Epithelial cell of proximal tubule (primary cell): ENCODE measurements at places on chromosomes 1 and 21. TPM values are rescaled to one million over a fixed set of nuclear protein-coding genes. Genes with fewer than 3 reads are reported as not detected.

- no peak for DNase-seq
These were observed 137.6 kb downstream of the RGS7 start for GRCh38 chr1:241219449-241219848.

DNA sequence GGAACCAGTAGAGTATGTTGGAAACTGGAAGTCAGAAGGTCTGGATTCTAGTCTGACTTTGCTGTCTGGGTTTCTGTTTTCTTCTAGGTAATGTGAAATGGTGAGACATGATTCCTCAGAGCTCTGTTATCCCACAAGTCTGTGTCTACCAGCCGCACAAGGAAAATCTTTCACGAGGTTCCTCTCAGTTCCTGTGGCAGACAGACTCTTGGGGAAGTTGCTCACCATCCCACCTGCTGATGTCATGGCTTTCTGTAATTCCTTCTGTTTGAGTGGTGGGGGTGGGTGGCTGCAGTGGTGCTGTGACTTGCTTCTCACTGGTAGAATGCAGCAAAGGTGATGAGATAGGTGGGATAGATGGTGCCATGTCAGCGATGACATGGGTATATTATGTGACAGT is 17.1 kb upstream of the SCMH1 start:
- no peak for DNase-seq

Gene TSPAN2
- total RNA-seq = 4.6 and 5.0 TPM in 2 replicates

DNA sequence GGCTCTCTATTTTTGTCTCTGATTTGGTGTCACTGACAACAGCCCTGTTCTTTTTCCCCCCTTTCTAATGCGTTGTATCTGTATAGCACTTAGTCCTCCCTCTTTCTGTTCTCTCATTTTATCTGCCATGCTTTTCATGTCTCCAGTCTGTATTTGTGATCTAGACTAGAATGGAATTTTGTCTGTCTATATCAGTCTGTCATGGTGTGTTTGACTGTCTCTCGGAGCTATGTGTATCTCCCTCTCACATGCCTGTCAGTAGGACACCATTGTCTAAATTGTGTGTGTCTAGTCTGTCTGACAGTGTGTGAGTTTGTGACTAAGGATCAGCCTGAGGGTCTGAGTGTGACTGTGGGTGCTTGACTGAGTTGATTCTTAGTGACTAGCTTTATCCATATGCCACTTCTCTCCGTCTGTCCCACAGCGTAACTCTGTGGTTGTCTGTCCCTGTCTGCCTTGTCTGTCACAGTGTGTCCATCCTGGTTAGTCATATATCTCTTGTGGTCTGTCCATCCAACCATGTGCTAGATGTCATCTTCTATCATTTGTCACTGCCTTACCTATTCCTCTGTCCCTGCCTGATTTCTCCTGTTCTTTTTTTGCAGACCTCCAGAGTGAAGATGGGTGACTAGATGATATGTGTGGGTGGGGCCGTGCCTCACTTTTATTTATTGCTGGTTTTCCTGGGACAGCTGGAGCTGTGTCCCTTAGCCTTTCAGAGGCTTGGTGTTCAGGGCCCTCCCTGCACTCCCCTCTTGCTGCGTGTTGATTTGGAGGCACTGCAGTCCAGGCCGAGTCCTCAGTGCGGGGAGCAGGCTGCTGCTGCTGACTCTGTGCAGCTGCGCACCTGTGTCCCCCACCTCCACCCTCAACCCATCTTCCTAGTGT is 1.4 kb upstream of the B4GALT2 start:
- no peak for DNase-seq

- DNase-seq = no peak
These were observed 236.4 kb downstream of the USH2A start for GRCh38 chr1:216186816-216187215.

DNA sequence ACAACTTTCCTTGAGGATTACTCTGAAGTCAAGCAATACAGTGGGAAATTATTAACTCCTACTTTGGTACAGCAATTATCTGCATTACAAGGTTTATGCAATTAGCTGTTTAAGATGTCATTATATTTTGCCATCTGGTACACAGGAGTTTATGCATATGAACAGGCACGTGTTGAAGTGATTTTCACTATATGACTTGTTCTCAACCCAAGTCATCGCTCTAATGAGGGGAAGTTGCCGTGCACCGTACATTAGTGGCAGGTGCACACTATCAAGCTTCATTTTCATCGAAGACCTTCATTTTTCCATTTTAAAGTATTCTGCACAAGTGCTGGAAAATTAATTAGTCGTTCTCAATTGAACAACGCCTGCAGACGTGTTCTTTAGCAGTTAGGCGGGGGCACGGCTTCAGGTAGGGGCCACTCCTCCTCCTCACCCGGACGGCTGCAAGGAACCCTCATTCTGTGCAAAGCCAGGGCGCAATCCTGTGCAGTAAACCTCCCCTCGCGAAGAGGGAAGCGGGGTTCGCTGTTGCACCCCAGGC is 39.8 kb upstream of the NFIA start:
- no peak for DNase-seq

Gene ZSWIM5
- total RNA-seq = 0.23 and 0.72 TPM in 2 replicates

DNA sequence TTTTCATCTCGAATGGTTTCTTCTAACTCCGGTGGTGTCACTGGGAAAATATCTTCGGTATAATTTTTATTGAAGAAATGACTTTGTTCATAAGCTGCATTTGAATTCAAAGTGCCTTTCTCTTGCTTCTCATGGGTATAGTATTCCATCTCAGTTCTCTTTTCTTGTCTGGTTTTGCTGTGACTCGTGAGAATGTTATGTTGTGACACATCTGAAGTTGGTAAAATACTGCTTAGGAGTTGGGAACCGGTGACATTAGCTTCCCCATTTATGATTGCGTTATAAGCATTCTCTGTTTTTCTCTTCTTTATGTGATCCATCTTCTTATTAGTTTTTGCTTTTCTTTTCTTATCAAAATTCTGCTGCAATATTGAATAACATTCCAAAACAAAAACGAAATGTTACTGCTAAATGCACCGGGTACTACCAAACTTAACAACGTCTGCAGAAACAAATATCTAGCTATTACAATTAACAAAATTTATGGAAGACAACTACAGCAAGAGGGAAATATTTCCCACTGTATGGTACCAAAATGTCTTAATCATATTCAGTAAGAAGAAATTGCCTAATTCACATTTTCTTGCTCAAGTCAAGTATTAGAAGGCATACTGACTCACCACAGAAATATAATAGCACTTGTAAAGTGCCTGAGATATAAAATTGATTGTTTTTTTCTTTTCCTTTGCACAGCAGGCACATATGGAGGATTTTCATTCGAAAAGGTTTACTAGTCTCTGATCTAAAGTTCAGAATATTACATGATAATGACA is 15.5 kb downstream of the LRIF1 start:
- DNase-seq = no peak

DNA sequence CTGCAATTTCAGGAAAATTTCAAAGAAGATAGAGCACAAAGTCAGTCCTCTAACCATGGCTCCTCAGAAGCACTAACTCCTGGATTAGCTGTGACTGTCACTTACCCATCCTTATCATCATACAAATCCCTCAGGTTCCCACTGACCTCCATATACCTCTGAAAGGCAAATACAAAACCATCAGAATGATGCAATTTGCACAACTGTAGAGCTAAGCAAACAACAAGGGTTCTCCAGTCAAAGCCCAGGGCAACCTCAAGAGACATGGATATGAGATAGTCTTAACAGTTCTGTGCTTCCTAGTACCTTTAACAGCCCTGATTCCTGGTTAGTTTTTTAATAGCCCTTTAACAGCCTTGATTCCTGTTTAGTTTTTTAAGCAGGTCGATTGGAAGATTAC is 2.1 kb downstream of the SF3A3 start:
- no peak for DNase-seq

Gene LTN1
- 18.0 and 21.4 TPM in 2 replicates for total RNA-seq

DNA sequence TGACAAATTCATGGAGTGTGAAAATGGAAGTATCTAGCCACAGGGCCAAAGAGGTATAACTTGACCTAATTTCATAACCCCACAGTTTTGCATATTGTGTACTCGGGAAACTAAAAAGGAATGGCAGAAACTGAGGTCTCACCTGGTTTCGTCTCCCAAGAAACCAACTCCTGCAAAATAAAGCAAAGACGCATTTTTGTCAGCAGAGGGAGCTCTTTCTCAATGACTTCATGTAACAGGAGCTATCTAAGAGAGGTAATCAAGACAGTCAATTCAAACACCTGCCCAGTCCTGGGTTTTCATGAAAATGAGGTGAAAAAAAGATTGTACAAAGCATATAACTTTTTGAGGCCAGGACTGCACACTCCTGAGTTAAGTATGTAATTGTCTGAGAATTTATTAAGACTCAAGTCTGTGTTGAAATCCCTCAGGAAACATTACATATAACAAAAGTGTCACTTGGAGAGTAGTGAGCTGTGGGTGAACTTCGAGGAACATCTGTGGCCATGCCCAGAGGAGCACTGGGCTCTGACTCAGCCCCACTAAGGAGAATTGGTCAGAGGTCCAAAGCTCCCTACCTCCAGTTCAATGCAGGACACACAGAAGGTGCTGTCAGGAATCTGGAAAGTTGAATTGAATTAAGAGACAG is 17.6 kb downstream of the FCRL4 start:
- DNase-seq = peak; percentile 26

- DNase-seq = no peak
These were observed 80.4 kb upstream of the TARDBP start for GRCh38 chr1:10932088-10932487.

Gene NUP210L
- not detected in 2 replicates for total RNA-seq
